ENCODE measurements at places on chromosomes 2 and 18. TPM values are rescaled to one million over a fixed set of nuclear protein-coding genes. Genes with fewer than 3 reads are reported as not detected.

GRCh38 chr2:68214381-68214780 lies 38.0 kb downstream of the PPP3R1 start:
- no peak for DNase-seq

Gene ADAM23
- 0.37 TPM for total RNA-seq

- no peak for DNase-seq
Observed at GRCh38 chr18:51330148-51330547, 132.7 kb upstream of the MEX3C start.

Gene ALLC
- total RNA-seq = not detected

GRCh38 chr18:46622451-46622850 lies 34.6 kb downstream of the LOXHD1 start:
- DNase-seq = no peak

- DNase-seq = no peak
Observed at GRCh38 chr2:37809525-37809924, 115.6 kb upstream of the RMDN2 start.

- no peak for DNase-seq
Observed at GRCh38 chr2:190173392-190173791, 110.9 kb upstream of the MSTN start.

GRCh38 chr2:60551240-60552077 lies 2.0 kb downstream of the BCL11A start:
- no peak for DNase-seq

Gene MROH2A
- total RNA-seq = not detected
